ENCODE measurements at places on chromosomes 12 and 14.
A peak's percentile ranks its signal among the peaks of the same experiment; 100 is the strongest.

GRCh38 chr14:69841656-69842055 is 37.6 kb upstream of the SMOC1 start:
- no peak for DNase-seq

GRCh38 chr12:8943565-8944186 is 5.8 kb downstream of the M6PR start:
- DNase-seq: no peak

- peak; percentile 43 for DNase-seq
Observed at GRCh38 chr12:89225401-89225800, 126.9 kb downstream of the DUSP6 start.

DNA sequence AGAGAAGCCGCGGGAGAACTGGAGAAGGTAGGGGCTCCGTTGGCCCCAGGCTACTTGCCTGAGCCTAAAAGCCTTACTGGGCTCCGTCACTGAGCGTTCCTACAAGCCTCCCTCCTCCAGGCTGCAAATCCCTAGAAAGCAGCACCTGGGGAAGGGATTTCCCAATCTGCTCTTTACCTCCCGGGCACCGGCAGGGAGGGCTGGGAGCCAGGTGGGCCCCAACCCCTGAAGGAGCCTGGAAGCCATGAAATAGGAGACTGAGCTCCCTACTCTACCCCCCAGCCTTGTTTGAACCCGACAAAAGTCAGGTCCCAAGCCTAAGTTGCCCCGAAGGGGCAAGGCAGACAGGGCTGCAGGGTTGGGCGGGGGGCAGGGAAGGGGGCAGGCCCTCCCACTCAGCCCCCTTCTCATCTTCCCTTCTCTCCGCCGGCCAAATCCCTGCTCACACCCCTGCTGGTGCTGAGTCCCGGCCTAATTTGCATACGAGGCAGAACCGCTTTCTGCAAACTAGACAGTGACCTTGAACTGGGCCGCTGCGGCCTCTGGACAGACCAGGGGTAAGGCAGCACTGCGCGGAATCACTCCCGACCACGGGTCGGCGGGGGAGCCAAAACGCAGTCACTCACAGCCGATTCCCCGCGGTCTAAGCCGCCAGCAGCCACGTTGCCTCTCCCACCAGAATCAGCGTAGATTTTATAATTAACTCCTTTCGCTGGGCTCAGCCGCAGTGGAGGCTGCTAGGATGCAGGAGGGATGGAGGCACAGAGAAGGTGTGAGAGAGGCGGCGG is 3.7 kb upstream of the HOXC12 start:
- DNase-seq: no peak

GRCh38 chr12:24600551-24600950 is 348.4 kb downstream of the BCAT1 start:
- no peak for DNase-seq

DNA sequence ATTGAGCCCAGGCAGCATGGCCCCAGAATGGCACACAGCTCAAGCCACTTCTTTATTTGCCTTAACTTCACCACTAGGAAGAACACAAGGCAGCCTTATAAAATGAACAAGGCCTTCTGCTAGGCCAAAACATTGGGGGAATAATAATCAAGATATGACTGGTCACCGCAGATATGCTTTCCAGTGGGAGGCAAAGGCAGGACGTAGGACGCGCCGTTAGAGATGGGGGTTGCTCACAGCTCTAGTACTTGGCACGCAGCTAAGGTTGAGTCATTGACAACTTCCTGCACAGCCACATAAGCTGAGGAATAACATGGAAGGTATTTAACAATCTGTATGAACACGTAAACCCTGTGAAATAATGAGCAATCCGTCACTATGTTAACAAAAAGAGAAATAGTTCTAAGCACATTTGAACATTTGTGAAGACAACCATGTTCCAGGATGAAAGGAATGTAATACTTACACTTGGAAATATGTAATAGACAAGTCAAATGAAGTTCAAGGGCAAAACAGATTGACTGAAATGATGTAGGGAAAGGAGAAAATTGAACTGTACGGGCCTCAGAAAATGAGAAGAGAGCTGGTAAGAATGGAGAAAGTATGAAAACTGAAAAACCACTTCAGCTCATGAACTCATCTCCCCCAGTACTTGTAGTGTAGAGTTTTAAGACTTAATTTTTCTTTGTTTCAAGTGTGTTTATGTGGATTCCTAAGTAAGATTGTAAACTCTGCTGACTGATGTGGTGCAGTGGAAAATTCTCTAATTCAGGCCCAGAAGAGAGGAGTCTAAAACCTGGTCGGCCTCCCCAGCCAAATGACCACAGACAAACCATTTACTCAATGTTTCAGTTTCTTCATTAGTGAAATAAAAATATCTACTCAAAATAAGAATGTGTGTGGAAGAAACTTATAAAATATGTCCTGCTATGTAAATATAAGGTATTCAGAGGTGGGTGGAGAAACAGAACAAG is 59.3 kb upstream of the CCDC91 start:
- peak; percentile 99 for DNase-seq

GRCh38 chr12:1781772-1782171 is 38.6 kb upstream of the LRTM2 start:
- peak; percentile 12 for DNase-seq

DNA sequence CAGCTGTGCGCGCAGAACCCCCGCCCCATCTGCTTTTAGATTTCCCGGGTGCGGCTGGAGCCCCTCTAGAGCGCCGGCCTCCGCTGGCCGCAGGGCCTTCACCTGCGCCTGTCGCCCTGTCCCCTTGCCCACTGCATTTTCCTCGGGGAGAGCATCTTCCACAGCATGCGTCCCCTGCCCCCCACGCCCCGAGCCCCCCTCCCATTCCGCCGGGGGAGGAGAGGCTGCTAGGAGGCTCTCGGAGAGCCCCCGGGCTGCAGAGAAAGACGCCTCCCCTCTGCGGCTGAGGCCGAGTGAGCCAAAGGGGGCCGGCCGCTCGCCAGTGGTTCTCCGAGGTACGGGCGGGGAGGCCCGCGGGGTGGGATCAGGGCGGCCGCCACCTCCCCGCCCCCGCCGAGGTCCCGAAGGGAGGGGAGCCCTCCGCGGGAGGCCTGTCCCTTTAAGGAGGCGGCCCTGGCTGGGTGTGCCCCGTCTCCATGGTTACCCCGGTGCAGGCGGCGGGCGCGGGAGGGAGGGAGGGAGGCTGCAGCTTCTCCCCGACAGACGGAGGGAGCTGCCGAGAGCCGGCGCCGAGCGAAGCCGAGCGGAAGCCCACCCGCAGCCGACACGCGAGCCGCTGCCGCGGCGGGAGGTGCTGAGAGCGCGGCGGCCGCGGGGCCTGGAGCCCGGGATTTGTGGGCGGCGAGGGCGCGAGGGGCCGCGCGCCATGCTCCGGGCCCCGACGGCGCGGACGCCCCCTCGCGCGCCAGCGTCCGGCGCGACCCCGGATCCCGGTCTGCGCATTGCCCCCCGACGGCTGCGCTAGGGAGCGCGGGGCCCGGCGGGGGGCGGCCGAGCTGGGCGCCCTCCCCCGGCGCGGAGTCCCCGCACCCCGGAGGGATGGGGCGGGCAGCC is at the start of gene KCNH3:
KCNH3 (plus strand) TSS at position 521 of the 894 bp plus-strand sequence. CDS start 387 bp downstream, outside the sequence.
- DNase-seq: peak; percentile 61

GRCh38 chr12:67046062-67046461 is 223.1 kb upstream of the CAND1 start:
- DNase-seq: no peak

DNA sequence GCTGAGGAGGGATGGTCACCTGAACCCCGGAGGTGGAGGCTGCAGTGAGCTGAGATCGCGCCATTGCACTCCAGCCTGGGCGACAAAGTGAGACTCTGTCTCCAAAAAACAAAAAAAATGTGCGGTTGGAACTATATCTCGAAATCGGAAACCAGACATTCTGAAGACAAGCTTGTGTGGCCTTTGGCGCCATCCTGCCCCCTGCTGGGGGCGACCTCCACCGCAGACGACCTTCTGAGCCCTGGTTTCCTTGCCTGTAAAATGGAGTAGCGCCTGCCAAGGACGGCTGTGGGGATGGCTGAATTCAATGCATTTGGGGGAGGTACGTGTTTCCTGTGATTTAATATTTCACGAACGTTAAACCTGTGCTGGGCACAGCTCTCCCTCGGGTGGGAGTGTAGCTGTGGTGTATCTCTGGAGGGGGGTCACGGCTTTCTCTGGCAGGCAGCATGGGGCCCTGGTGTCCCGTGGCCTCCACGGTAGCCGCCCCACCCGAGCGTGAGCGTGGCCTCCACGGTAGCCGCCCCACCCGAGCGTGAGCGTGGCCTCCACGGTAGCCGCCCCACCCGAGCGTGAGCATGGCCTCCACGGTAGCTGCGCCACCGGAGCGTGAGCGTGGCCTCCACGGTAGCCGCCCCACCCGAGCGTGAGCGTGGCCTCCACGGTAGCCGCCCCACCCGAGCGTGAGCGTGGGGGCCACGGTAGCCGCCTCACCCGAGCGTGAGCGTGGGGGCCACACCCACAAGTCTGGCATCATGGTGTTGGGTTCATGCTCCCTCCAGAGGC is 55.3 kb downstream of the LRCOL1 start:
- no peak for DNase-seq

GRCh38 chr12:49039421-49040363 is 20.9 kb downstream of the KMT2D start:
- no peak for DNase-seq

- DNase-seq: peak; percentile 87
Observed at GRCh38 chr12:51714666-51715065, 123.6 kb downstream of the SCN8A start.

DNA sequence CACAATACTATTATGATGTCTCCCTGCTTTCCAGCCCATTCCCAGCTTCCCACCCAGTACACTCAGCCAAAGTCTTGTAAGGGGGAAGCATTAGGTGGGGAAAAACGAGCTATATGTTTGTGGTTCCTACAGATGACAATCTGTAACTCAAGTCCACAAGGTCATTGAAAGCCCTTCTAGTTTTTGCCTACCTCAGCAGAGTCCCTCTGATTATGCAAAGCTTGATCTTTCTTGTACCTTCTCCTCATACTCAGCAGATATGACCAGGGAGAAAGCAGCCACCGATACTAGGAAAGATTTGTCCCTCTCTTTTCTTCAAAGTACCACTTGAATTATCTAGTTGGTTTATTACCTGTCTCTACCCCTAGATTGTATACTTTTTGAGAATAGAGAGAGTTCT is 10.6 kb downstream of the CMAS start:
- DNase-seq: no peak

DNA sequence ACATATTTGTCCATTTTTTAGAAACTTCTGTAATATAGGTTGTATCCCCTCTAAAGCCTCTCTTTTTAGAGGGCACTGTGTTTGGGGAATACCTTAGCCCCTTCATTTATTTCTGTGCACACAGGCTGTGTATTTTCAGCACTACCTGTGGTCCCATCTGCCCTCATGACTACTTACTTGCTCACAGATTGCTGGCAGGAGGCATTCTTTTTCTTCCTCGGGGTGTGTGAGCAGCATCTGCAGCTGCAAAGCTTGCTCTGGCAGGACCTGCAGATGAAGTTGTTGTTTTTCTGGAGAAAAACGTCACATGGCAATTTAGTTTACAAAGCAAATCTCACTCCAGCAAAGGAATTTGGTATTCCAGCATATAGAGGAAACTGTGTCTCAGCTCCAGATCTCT is 24.3 kb downstream of the ANG start:
- DNase-seq: no peak

- no peak for DNase-seq
Observed at GRCh38 chr14:101407328-101407727, 154.0 kb upstream of the DIO3 start.

GRCh38 chr12:53074999-53075370 is 4.2 kb downstream of the SPRYD3 start:
- no peak for DNase-seq

GRCh38 chr12:51051787-51052186 is 3.7 kb downstream of the LETMD1 start:
- DNase-seq: no peak

- peak; percentile 8 for DNase-seq
Observed at GRCh38 chr12:20567413-20567812, 127.7 kb upstream of the SLCO1C1 start.

- DNase-seq: no peak
Observed at GRCh38 chr12:56804169-56804568, 41.0 kb downstream of the HSD17B6 start.

- DNase-seq: no peak
Observed at GRCh38 chr12:100474617-100475016, 951 bp downstream of the NR1H4 start.

- peak; percentile 45 for DNase-seq
Observed at GRCh38 chr14:100649173-100649519, 61.9 kb upstream of the BEGAIN start.

DNA sequence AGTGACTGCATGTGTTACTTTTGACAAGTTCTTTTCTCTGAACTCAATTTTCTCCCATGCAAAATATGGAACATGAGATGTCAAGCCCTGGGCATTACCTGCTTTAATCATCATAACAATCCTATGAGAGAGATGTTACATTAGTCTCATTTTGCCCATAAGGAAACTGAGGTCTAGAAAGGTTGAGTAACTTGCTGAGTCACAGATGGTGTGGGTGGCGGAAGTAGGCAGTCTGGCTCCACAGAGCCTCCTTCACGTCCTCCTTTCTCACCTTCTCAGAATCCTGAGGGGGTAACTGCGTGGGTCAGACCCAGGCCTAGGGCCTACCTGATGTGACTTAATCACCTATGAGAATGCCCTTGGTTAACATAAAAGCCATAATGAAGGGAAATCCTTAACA is 50.7 kb downstream of the TMTC1 start:
- DNase-seq: no peak

DNA sequence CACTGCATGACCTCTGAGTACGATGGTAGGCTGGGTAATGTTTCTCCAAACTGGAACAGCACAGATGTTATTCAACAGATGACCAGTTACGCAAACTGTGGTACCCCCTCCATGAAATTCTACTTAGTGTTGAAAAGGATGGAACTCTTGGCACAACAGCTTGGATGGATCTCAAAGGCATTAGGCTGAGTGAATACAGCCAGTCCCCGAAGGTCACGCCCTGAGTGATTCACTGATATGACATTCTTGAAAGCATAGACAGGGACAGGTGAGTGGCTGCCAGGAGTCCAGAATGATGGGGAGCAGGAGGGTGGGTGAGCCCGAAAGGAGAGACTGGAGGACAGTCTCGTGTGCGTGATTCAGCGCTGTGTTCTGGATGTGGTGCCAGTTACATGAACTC is 187.5 kb upstream of the TMEM132C start:
- DNase-seq: no peak

- peak; percentile 58 for DNase-seq
Observed at GRCh38 chr14:95496690-95497259, 19.7 kb downstream of the SYNE3 start.

GRCh38 chr12:116620492-116621191 is 61.5 kb downstream of the MAP1LC3B2 start:
- no peak for DNase-seq

GRCh38 chr14:96824283-96824682 is 27.1 kb downstream of the VRK1 start:
- peak; percentile 67 for DNase-seq

- DNase-seq: no peak
Observed at GRCh38 chr14:37118673-37119366, 53.6 kb downstream of the SLC25A21 start.

DNA sequence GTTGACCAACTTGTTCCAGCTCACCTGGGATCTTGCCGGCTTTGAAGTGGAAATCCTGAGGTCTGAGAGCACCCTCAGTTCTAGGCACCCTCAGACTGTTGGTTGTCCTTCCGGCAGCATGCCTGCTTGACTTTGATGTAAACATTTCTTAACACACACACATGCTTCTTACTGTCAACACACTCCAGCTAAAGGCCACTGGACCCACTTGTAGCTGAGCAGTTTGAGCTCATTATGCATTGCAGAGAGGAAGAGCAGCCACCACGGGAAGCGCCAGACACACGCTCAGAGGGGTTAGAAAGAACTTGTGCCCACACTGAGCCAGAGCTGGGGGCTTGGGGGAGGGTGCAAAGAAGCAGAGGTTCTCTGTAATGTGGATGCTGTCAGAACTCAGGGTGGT is 55.8 kb downstream of the TNFAIP2 start:
- no peak for DNase-seq

- DNase-seq: no peak
Observed at GRCh38 chr14:90287791-90288190, 31.4 kb downstream of the PSMC1 start.

- DNase-seq: peak; percentile 69
Observed at GRCh38 chr14:56331592-56332216, 213.5 kb downstream of the PELI2 start.
